ENCODE measurements at places on chromosomes 2 and 18.

DNA sequence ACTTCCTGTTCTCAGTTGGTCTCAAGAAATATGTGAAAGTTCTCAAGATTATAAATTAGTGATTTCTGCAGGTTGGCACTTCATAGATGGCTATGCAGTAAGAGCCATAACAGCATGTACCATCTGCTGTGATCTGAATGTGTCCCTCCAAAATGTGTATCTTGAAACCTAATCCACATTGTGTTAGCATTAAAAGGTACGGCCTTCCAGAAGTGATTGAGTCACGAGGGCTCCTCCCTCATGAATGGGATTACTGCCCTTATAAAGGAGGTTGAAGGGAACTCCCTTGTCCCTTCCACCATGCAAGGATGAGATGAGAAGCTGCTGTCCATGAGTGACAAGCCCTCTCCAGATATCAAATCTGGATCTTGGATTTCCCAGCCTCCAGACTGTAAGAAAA is 45.0 kb downstream of the METTL4 start:
- DNase-seq = no peak

GRCh38 chr2:188326669-188327301 is 35.1 kb downstream of the GULP1 start:
- DNase-seq = no peak

- DNase-seq = no peak
Observed at GRCh38 chr2:212484563-212485080, 54.0 kb downstream of the ERBB4 start.

- DNase-seq = no peak
Observed at GRCh38 chr2:17461087-17461475, 57.2 kb downstream of the RAD51AP2 start.

DNA sequence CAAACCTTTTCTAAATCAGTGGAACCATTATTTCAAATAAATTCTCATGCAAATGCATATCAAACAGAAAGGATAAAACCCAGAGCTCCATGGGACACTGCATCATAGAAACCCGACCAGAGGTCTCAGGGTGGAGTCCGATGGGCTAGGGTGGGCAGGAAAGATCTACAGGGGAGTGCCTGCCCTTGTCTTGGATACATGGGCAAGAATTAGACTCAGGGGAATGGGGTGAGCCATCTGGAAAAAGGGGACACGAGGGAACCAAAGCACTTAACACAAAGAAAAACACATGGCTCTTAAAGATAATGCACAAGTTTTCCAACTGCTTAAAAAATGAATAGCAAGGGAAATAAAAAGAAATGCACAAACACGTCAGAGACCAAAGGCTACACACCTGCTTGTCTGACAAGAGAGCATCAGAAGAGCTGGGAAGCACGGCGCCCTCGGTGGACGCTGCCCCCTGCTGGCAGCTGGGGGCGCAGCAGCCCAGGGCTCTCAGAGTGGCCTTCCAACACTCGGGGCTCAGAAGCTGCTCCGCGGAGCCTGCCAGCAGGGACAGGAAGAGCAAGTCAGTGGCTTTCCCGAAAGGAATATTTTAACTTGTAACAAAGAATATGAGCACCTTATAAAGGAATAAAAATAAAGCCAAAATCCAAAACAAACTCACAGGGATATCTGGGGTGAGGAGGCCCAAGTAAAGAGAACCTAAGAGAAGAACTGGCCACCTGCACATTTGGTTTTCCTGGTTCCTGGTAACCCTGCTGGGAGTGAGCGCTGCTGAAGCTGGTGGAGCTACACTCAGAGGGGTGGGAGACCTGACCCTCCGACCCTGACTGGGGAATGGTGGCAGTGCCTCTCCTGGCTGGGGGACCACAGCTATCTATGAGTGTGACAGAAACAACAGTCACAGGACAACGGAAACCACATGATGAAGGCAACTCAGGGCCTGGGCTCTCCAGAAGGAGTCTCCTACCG is 54.5 kb downstream of the SIGLEC15 start:
- DNase-seq = peak; percentile 19

GRCh38 chr2:241068942-241069810 is 32.9 kb downstream of the MTERF4 start:
- DNase-seq = no peak

DNA sequence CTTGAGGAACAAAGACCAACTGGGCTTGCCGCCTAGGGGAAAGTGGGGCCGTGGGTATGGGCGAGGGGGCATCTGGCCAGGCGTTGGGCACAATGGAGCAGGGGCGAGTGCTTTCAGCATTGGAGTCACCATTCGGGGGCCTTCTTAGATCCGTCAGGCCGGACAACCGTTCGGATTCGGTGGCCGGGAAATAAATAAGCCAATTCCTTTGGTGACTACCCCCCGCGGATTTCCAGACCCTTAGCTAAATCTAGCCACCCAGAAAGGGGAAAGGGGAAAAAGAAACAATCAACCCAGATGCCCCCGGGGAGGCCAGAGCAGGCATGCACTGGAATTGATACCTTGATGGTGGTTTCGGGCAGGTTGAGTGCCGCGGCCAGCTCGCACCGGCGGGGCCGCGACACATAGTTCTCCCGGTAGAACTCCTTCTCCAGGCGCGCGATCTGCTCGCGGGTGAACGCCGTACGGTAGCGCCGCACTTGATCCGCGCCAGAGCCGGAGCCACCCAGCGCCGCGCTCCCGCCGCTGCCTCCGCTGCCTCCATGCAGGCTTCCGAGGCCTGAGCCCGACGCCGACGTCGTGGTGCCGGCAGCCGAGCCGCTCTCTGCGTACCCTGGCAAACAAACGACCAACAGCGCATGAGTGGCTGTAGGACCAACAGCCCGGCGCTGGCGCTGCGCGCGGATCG is 1.8 kb downstream of the EVX2 start:
- no peak for DNase-seq

DNA sequence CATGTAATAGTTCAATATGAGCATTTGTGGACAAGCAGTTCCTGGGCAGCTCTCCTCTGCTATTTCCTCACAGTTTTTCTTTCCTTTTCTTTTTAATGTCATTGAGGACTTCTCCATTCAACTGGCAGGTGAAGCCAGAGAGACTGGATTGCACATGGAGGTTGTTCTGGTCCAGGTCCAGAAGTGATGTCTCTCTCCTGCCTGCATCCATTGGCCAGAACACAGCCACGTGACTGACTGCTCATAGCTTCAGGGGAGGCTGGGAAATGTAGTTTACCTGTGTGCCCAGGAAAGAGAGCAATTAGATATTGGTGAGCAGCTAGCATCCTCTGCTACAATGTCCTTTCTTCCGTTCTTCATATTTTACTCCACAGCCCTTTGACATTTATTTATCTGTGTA is 20.2 kb upstream of the ADAM23 start:
- peak; percentile 44 for DNase-seq

GRCh38 chr18:45687621-45688020 is 36.4 kb upstream of the SLC14A1 start:
- DNase-seq = no peak

DNA sequence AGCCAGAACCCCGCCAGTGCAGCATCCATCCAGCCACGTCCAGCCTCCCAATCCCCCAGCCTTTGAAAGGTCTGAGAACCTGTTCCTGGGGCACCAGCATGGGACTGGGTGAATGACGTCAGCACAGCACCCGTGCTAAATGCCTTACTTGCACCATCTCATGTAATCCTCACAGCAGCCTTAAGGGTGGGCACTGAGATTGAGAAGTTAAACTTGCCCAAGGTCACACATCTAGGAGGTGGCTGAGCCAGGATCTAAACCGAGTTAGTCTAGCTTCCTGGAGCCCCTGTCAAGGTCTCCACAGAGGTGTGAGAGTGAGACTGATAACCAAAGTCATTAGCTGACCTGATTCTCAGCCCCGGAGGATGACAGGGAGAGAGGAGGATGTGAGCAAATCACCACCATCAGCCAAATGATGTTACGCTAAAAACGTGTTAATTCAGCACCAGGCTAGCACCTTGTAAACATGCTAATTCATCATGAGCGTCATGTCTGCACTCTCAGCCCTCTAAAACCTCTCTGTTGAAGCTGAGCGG is 4.6 kb downstream of the CD8A start:
- no peak for DNase-seq

DNA sequence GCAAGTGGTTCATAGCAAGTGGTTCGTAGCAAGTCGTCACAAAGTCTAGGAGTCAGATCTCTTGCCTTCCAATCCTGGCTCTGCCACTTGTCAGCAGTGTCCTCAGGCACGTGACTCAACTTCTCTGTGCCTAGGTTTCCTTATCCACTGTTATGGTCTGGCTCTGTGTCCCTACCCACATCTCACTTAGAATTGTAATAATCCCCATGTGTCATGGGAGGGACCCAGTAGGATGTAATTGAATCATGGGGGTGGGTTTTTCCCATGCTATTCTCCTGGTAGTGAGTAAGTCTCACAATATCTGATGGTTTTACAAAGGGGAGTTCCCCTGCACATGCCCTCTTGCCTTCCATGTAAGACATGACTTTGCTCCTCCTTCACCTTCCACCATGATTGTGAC is 51.8 kb upstream of the AP1S3 start:
- no peak for DNase-seq

DNA sequence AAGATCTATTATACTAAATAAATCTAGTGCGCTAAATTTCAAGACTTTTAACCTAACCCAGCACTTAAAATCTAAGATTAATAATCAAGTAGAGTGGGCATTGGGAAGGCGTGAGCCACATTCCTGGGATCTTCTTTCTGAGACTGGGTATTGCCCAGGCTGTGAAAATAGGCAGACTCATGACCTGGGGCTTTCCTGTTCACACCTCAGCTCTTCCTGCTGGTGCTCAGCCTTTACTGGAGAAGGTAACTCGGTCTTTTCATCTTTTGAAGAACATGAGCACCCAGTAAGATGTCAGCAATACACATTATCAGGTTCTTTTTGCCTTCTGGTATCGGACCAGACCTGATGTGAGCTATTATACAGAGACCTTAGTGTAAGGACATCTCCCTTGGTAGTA is 500.5 kb downstream of the PLCL1 start:
- DNase-seq = no peak

DNA sequence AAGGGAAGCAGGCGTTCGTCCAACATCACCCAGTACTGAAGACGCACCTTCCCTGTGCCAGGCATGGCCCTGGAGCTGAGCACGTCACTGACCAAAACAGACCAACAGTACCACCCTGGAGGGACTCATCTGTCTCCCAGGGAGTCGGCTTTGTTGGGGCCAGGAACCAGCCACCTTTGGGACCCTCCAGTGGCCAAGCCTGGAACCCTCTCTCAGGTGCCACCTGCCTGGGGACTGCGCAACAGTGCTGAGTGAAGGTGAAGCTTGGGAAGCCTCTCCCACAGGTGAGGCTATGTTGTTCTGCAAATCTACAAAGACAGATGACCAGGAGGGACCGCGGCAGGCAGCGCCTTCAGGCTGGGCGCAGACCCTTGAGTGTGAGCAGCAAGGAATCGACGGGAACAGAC is 91.4 kb upstream of the OTOS start:
- no peak for DNase-seq

DNA sequence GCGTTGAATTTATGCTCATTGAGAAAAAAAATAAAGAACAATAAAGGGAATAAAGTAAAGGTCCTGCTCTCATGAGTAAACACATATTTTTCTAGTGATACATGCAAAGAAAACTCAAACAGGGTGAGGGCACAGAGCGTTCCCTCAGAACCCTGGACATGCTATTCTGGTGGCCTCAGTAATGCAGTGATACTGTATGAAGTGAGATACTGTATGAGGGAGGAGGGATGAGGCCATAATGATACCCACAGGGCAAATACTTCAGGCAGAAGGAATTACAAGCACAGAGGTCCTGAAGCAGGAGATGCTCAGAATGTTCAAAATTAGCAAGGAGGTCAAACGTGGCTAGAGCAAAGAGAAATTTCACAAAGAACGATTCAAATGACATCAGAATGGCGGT is 28.4 kb upstream of the RNU4ATAC start:
- peak; percentile 59 for DNase-seq

DNA sequence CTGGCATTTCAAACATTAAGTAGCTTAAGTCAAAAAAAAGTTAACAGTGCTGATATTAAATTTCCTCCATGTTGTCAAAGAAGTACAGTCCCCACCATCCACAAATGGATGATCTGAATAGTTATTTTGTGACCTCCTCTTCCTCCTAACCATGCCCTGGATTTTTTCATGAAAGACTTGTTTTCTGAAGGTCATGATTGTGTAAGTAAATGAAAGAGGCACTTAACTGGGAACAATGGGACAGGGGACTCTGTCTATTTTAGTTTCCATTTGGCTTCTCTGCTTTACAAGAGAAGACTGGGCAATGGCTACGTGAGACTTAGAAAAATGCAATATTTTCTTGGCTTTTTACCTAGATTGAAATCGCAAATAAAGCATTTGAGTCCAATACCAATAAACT is 32.2 kb downstream of the PECR start:
- DNase-seq = no peak

GRCh38 chr2:69018678-69019095 is 5.7 kb downstream of the ANTXR1 start:
- DNase-seq = no peak

DNA sequence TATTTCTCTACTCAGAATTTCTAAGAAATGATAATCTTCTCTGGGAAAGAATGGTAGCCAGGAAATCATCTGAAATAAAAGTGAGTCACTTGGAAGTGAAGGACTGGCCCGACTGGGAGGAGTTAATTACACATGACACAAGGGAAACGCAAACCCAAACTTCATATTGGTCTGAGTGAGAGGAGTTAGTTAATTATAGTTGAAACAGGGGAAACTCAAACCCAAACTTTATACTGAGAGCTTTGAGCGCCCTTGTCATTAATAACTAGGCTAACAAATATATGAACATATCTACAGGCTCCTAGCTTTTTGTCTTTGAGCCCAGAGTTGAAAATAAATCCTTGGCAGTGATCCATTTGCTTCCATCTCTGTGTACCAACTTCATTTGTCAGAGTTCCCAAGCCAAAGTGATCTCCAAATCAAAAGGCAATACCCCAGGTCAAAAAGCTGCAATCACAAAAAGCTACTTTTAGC is 187.8 kb upstream of the COL3A1 start:
- peak; percentile 22 for DNase-seq

DNA sequence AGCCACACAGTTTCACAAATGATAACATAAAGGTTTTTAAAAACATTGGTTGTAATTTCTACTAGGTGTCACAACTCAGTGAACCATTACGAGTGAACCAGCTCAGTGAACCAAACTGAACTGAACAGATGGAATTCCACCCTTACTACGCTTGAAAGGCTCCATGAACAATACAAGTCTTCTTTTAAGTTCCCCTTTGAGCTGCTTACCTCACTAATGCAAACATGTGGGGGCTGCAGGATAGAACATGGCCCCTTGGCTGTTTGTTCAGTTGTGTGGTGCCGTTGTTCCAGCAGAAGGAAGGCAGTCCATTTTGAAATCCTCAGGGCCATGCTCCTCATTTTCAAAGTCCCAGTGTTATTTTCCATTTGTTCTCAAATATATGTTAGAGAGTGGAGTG is 30.7 kb upstream of the KLHL14 start:
- no peak for DNase-seq

DNA sequence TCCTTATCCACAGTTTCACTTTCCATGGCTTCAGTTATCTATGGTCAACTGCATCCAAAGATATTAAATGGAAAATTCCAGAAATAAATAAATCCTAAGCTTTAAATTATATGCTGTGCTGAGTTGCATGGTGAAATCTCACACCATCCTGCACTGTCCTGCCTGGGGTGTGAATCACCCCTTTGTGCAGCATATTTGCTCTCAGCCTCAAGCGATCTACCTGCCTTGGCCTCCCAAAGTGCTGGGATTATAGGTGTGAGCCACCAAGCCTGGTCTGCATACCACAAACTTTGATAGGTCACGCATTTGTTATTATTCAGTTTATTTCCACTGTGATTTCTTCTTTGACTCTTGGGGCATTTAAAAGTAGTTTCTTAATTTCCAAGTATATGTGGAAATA is 117.2 kb downstream of the SPIRE1 start:
- no peak for DNase-seq

GRCh38 chr18:79046522-79046921 is 22.7 kb upstream of the ATP9B start:
- no peak for DNase-seq
